ENCODE measurements at places on chromosomes 11 and 22.

GRCh38 chr11:94525546-94526324 lies 13.5 kb downstream of the C11orf97 start:
- no peak for DNase-seq

- DNase-seq: no peak
These were observed 476.7 kb upstream of the CCDC179 start for GRCh38 chr11:23336961-23337360.

- DNase-seq: no peak
These were observed 57.9 kb downstream of the DENND5A start for GRCh38 chr11:9207229-9207628.

DNA sequence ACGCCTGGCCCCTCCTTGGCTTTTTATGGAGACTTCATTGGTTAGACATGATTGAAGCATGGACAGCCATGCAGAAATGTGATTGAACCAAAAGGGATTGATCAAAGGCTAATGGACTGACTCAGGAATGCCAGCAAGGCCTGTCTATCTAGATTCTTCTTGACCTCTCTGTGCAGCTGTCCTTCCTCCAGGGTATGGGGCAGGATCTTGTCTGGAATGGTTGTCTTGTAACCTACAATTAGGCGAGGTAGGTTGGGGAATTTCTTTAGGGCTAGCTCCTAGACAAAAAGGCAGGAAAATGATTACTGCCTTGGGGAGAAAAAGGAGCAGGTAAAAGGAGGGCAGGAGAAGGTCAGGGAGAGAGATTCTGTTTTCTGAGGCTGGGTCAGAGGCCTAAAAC lies 59.6 kb upstream of the INCENP start:
- no peak for DNase-seq

- no peak for DNase-seq
These were observed 5.4 kb downstream of the HYOU1 start for GRCh38 chr11:119051440-119052162.

All from stimulated activated CD8-positive, alpha-beta memory T cell treated with anti-CD3 and anti-CD28 coated beads, Interleukin-4, amount 100 ng/mL, for 48 hours (primary cell).